ENCODE measurements at places on chromosomes 2 and 18.

GRCh38 chr18:54776282-54776977, 51.8 kb upstream of the RAB27B start:
- DNase-seq: no peak

DNA sequence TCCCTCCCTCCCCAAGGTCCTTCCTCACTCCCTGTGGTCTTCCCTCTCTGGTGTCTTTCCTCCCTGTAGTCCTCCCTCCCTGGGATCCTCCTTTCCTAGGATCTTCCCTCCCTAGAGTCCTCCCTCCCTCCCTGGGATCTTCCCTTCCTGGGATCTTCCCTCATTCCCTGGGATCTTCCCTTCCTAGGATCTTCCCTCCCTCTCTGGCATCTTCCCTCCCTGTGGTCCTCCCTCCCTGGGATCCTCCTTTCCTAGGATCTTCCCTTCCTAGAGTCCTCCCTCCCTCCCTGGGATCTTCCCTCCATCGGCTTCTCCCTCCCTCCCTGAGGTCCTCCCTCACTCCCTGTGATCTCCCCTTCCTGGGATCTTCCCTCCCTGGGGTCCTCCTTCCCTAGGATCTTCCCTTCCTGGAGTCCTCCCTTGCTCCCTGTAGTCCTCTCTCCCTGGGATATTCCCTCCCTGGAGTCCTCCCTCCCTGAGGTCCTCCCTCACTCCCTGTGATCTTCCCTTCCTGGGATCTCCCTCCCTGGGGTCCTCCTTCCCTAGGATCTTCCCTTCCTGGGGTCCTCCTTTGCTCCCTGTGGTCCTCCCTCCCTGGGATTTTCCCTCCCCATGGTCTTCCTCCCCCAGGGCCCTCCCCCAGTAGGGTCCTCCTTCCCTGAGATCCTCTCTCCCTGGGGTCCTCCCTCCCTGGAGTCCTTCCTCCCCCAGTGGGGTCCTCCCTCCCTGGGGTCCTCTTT, 23.0 kb downstream of the STK25 start:
- no peak for DNase-seq

GRCh38 chr18:70220628-70221027, 15.1 kb upstream of the RTTN start:
- DNase-seq: no peak

DNA sequence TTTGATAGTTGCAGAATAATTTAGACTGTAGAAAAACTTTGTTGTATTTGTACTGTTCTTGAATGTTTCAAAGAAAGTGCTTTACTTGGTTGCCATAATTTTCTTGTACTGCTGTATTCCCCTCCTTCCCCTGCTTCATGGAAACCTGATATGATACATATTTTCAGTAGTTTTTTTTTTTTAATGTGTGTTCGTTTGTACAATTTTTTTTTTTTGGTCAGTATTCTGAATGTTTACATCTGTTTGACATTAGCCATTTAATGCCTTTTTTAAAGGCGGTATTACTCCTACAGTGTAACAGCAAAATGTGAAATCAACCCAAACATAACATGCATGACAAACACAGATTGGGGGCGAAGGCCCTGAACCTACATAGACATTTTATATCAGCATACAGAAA, 172.3 kb downstream of the ASXL3 start:
- no peak for DNase-seq

GRCh38 chr2:50225021-50225928, 806.7 kb downstream of the NRXN1 start:
- DNase-seq: no peak

- no peak for DNase-seq
These were observed 723 bp upstream of the MBD1 start for GRCh38 chr18:50281972-50282520.

- peak; percentile 8 for DNase-seq
These were observed 119.4 kb upstream of the CTDP1 start for GRCh38 chr18:79560042-79560860.

- no peak for DNase-seq
These were observed 36.5 kb upstream of the ARMC9 start for GRCh38 chr2:231161877-231162329.

DNA sequence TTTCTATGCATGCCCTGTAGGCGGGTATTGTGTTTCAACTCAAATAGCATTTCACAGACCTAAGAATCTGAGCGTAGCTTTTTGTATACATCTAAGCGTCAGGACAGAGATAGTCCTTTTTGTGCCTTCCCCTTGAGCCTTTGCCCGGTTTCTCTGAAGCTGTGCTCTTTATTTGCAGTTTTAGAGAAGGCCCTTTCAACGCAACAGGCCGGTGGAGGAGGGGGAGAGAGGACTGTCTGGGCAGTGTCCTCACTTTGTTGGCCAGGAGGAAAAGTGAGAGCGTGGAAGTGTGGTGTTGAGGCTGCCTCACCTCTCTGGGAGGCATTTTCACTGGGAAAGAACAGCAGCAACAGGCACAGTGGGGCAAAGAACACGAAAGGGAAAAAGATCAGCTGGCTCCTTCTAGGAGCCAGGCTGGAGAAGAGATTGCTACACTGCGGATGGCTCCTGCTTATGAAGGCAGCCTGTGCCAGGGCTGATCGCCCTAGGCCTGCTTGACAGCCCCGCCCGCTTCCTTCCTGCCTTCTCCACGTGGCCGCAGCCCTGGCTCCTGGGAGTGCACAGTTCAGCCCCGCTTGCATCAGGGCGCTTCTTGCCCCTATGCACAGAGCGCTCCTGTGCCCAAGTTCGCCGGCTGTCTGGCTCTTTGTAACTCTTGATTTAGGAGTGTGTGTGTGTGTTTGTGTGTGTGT, 195.6 kb upstream of the POU3F3 start:
- no peak for DNase-seq

DNA sequence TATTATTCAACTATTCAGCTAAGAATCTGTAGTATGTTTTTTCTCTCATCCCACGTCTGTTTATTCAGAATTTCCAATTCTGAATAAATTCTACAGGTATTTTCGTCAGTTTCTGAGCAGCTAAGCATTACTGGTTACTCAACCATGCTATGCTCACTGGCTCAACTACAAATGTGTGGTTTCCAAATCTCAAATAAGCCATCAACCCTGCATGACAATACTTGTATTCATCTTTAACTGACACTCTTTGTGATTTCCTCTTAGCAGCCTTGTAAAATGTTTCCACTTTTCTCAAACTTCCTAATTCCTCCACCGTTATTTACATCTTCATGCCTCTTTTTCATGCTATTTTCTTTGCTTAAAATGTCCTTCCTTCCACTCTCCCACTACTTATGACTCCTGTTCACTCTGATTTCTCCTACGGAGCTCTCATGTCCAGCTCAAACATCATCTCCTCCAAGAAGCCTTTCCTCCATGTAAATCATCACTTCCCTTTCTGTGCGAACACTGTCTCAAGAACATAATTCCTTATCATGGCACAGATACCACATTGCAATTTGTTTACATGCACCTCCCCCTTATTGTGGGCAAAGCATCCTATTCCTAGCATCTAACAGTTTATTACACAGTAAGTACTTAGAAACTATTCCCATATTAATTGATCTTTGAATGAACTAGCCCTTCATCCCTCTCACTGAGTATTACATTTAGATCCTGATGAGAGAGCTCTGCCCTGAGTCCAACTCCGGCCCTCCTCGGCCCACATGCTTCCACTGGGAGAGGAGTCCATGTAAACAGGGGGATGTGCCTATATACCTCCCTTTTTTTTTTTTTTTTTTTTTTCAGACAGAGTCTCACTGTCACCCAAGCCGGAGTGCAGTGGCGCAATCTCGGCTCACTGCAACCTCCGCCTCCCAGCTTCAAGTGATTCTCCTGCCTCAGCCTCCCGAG, 10.5 kb downstream of the CCDC88A start:
- DNase-seq: no peak

DNA sequence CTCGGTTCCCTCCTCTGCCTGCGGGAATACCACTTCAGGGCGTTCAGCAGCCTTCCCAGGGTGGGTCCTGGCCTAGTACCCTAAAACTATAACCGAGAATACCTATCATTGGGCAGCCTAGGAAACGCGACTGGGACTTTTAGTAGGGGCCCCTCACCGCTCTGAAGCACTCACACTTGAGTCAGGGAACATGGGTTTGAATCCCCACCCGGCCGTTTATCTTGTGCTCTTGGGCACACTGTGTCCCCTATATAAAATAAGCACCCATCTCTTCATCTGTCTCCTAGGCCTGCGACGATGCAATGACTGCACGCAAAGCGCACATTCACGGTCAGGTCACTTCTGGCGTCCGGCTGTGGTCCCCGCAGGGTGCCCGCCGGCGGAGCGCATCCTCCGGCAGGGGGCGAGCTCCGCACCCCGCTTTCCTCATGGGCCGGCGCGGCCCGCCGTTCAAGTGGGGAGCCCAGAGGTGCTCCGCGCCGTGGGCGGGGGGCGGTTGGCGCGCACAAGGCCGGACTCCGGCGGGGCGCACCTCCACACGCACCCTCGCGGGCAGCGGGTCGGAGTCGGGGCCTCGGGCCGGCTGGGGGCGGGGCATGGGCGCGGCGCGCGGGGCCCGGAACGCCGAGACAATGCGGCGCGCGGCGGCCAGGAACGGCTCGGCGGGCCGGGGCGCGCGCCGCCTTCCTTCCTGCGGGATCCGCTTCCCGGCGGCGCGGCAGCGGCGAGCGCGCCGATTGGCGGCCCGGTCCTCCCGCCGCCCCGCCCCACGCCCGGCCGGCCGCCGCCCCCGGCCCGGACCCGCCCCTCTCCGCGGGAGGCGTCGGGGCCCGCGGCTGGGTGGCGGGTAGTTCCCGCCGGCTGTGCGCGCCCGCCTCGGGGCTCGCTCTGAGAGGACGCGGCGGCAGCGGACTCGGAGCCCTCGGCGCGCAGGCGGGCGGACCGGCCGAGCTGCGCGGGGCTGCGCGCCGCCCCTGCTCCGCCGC, at the start of gene ASAP2:
Gene ASAP2, plus strand, starts transcription at position 850 of the 986 bp plus-strand sequence. CDS start 293 bp downstream, outside the sequence.
- peak; percentile 37 for DNase-seq

Measured in activated naive CD4-positive, alpha-beta T cell treated with anti-CD3 and anti-CD28 coated beads, Interleukin-2, amount 50 U/mL, for 16 hours (primary cell).